ENCODE measurements at places on chromosomes 7 and 10.

- no peak for DNase-seq
Measured at GRCh38 chr10:21482821-21483220, 42.7 kb downstream of the SKIDA1 start.

DNA sequence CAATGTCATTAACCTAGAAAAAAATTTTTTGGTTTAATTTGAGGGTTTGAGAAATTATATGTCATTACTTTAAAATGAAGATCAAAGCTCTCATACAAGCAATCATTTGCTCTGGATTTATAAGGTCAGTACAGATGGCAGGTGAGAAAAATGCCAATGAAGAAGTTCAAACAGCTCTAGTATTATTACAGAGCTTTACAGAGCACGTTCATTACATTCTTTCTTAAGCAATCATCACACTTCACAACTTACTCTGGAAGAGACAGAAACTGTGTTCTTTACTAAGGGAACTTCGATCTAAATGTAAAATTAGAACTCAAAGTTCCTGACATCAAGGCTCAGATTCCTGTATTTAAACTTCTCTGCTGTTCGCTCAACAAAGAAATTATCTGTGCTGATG, 153.4 kb downstream of the ATE1 start:
- DNase-seq = no peak

DNA sequence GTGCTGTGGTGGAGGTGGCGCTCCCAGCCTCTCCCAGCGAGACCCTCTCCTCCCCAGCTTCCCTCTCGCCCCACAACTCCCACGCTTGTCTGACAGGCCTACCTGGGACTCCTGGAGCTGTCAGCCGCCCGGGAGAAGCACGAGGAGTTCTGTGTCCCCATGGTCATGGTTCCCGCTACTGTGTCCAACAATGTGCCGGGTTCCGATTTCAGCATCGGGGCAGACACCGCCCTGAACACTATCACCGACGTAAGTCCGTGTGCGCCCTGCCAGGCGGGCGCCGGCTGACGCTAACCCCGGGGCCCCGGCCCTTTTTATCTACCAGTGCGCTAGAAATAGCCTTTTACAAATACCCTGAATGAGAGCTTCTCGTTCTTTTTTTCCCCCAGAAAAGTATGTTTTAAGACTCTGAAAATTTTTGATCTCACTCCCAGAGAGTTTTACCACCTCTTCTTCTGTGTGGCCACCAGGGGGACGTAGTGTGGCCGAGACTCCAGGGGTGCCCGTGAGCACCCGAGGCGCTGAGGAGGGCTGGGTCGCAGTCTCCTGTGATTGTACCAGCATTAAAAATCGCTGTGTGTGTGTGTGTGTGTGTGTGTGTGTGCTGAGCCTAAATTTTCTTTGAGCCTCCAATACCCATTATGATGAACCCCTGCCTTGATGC, 52.6 kb downstream of the PFKP start:
- no peak for DNase-seq

- no peak for DNase-seq
Measured at GRCh38 chr7:91894781-91895480, 14.4 kb upstream of the MTERF1 start.

GRCh38 chr10:101843032-101844021, at the start of gene KCNIP2:
TSS of gene KCNIP2 (minus strand) at chr10:101843800. CDS start at chr10:101843568, 232 bp downstream.
- DNase-seq = no peak

- no peak for DNase-seq
Measured at GRCh38 chr7:1752771-1753563, 82.9 kb downstream of the ELFN1 start.

- DNase-seq = no peak
Measured at GRCh38 chr7:92868683-92869293, 32.4 kb upstream of the CDK6 start.

DNA sequence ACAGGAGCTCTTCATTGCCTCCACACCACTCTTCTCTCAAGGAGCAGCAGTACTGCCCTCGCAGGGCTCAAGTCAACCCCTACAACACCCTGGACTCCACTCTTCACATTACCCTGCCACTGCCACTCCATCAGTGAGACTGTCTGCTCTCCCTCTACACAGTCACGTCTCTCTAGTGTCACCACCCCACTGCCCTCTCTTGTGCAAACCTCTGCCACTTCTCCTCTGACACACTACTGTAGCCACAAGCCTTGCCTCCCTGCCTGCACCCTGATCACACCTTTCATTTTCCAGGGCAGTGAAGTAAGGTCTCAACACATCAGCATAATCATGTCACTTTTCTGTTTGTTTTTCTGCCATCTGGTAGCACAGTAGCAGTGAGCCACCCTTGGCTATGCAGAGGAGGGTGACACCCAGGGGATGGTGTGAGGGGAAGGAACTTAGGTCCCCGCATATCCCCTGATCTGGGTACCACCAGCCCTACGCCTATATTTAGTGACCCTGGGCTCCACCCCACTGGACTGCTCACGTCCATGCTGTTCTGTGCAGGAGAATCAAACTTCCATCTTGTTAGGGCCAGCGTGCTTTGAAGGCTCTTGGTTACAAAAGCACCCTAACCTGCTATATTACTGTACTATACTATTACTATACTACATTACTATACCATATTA, 1.6 kb downstream of the C10orf143 start:
- no peak for DNase-seq

DNA sequence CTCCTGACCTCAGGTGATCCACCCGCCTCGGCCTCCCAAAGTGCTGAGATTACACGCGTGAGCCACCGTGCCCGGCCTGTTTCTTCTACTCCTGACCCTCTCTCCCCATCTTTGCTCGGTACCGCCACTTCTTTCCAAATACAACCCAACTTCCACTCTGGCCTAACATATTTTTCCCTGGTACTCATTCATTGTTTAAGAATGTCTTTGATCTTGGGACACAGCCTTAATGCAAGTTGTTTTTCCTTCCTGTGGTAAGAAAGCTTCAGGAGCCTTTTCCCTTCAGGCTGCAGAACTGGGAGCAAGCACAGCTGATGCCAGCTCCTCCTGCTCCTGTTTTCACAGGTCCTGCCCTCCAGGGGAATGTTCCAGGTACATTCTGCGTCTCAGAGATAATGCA, 13.7 kb downstream of the CALML3 start:
- DNase-seq = no peak

DNA sequence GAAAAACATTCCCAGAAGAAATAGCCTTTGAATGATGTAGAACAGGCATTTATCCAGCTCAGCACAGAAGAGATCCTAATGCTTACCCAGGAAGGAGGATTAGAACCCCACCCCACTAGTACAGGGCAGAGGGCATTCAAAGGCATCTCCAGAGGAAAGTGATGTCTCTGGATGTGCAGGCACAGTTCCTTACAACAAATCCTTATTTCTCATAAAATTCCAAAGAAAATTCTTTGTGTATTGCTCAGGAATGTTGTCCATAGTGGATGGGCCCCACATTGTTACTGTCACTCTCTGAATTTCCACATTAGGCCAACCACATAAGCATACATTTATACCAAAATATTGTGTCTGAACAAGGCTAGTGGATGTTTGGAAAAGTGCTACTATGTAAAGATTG, 243.0 kb downstream of the ADRA2A start:
- DNase-seq = no peak

DNA sequence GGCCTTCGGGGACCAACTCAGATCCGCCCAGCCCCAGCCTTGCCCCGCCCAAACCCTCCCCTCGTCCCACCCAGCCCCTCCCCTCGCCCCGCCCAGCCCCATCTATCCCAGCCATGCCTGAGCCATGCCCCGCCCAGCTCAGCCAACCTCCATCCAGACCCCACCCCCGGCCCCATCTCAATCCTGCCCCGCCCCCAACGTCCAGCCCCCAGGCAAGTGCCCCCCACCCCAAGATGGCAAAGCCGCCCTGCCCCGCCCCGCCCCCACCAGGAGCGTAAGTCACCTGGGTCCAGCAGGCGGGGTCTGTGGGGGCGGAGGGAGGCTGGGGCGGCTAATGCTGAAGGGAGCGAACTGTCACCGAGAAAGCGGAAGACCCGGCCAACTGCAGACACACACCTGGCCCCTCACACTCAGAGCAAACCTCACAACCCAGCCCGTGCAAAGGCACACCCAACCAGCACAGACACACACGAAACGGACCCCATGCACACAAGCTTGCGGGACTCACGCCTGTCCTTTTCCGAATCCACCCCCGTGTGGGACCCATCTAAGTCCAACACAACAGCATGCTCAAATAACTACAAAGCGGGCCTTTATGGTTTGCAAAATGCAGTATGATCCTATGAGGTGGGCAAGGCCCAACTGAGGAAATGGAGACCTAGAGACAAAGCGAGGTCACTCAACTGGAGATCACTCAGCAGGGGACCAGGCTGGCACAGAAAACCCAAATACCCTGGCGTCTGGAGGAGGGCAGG, 11.5 kb upstream of the OGA start:
- DNase-seq = no peak

DNA sequence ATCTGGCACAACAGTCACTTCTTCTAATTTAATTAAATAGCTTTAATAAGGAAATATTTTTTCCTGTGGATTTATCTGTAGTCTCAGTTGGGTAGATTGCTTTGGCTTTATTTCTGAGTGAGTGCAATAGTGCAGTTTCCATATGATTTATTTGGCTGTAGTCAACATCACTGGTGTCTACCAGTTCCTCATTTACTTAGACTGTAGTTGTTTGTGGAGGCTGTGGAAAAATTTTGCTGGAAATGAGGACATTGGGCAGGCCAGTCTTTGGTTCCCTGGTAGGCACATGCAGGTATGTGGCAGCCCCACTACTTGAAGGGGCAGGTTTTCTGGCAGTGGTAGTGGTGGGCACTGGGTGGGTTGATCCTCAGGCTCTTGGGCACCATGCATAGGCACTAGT, 15.5 kb downstream of the TAS2R40 start:
- no peak for DNase-seq

DNA sequence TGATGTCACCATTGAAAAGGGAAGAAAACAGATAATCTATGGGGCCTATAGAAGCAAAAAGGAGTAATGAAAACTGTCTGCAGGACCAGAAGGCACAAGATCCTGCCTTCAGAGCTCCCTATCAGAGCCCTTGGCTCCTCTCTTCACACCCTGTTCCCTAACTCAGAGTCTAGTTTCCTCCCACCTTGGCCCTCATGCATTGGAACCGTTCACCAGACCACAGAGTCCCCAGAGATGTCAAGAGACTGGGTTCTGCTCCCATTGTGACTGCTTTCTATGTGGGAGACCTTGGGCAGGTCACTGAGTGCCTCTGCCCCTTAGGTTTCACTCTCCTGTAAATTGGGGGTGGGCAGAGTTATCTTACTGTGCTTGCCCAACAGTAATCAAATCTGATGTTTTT, 80.1 kb upstream of the RPA3 start:
- DNase-seq = no peak

DNA sequence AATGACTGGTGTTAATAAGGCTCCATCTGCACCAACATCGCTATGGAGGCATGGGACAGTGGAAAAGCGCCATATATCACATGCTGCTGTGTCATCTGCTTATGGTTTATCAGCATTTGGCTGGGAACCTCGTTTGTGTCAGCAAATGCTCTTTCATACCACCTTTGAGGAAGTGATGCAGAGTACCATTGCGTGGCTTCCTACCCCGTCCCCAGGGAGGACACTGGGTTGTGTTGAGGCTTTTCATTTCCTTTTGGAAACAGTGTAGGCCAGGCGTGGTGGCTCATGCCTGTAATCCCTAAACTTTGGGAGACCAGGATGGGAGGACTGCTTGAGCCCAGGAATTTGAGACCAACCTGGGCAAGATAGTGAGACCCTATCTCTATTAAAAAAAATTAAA, 6.8 kb downstream of the TACR2 start:
- DNase-seq = no peak

DNA sequence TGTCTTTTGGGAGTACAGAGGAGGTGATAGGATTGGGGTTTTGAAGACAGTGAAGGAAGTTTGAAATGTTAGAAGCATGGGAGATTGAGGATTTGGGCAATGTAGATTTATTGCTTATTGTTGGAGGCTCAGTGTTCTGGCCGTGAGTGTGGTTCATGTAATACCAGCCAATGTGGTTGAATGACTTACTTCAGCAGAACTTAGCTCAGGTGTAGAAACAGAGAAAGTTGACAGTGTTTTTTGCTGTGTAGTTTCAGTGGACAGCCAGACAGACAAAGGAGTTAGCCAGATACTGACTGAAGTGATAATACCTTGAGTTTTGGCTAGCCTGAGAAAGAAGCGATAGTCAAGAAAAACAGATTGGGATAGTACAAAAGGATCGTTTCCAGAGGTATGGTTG, 88.5 kb downstream of the AHCYL2 start:
- no peak for DNase-seq

- DNase-seq = no peak
Measured at GRCh38 chr10:72796042-72796441, 97.5 kb upstream of the OIT3 start.

- DNase-seq = no peak
Measured at GRCh38 chr10:50855015-50855414, 30.4 kb downstream of the A1CF start.

DNA sequence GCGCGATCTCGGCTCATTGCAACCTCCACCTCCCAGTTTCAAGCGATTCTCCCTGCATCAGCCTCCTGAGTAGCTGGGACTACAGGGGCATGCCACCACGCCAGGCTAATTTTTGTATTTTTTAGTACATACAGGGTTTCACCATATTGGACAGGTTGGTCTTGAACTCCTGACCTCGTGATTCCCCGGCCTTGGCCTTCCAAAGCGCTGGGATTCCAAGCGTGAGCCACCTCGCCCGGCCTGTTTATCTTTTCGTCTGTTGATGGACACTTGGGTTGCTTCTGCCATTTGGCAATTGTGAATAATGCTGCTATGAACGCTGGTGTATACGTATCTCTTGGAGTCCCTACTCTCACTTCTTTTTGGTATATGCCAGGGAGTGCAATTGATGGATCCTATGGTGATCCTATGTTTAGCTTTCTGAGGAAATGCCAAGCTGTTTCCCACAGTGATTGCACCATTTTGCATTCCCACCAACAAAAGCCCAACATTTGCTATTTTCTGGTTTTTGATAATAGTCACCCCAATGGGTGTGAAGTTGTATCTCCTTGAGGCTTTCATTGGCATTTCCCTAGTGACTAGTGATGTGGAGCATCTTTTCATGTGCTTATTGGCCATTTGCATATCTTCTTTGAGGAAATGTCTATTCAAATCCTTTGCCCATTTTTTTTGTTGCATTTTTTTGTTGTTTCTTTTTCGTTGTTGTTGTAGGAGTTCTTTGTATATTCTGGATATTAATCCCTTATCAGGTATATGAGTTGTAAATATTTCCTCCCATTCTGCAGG, 3.5 kb downstream of the ANTXRL start:
- DNase-seq = no peak

GRCh38 chr10:123145542-123146012, 2.4 kb upstream of the HMX2 start:
- no peak for DNase-seq

GRCh38 chr10:6579183-6579903, 733 bp downstream of the PRKCQ start:
- DNase-seq = no peak

GRCh38 chr7:12970626-12971025, 283.2 kb downstream of the ARL4A start:
- DNase-seq = no peak
